Activated CD4-positive, alpha-beta T cell treated with anti-CD3 and anti-CD28 coated beads for 48 hours (primary cell): ENCODE measurements at places on chromosomes 5 and 9.

GRCh38 chr5:76938177-76938576, 14.7 kb upstream of the CRHBP start:
- no peak for DNase-seq

- no peak for DNase-seq
Measured at GRCh38 chr9:14752271-14752670, 29.7 kb upstream of the CER1 start.

DNA sequence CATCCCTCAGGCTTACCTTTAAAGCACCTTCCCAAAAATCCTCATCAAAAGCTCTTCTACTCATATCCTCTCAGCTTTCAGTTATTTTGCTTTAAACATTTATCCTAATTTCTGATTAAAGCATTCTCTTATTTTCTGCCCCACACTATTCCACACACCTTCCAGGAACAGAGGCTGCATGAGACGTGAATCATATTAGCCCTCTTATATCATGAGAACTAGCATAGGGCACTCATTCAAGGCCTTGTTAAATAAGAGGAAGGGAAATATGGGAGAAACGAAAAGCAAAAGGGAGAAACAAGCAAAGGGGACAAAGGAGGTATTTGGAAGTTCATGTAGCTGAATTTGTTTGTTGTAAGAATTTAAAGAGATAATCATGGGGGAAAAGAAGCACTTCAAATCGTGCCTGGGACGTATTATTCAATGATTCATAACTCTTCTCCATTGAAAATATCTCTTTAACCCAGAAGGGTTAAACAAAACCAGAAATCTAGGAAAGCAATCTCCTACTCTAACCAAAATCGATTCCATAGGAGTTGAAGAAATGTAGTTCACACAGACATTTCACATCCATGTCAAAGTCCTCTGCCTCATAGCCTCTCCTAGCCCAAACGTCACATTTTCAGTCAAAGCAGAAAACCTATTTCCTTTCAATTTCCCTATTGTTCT, 4.1 kb downstream of the ALDH1A1 start:
- no peak for DNase-seq

GRCh38 chr9:96305171-96305570, 3.2 kb upstream of the HSD17B3 start:
- no peak for DNase-seq

DNA sequence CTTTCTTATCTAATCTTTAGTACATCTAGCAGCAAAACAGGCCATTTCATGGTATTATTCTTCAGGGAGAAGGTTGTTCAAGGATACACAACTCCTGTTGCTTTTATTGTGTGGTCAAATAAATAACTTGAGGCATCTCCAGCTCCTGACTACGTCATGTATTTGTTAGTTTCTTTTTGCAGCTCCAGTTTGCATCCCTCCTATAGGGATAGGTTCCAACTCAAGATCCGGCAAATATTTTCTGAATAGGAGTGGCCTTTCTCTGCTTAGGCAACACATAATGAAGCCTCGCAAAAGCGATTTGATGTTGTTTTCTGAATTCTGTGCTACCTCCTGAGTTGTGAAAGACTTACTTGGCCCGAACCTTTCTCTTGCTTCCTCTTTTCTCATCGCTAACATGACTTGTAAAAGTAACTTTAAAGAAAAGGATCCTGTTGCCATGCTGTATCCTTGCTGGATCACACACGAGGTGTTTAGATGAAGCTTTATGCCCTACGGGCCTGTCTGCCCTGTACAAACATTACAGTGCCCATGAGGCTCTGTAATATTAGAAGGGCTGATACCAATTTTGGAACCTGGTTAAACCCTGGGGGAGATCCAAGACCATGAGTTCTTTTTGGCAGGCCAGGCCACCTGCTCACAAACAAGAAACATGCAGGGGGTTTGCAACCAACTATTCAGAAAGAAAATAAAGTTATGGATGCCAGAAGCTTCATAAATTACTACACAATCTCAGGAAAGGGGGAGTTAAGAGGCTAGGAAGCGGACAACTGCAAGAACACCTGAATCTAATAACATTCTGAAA, 149.8 kb upstream of the FGF10 start:
- DNase-seq = no peak

DNA sequence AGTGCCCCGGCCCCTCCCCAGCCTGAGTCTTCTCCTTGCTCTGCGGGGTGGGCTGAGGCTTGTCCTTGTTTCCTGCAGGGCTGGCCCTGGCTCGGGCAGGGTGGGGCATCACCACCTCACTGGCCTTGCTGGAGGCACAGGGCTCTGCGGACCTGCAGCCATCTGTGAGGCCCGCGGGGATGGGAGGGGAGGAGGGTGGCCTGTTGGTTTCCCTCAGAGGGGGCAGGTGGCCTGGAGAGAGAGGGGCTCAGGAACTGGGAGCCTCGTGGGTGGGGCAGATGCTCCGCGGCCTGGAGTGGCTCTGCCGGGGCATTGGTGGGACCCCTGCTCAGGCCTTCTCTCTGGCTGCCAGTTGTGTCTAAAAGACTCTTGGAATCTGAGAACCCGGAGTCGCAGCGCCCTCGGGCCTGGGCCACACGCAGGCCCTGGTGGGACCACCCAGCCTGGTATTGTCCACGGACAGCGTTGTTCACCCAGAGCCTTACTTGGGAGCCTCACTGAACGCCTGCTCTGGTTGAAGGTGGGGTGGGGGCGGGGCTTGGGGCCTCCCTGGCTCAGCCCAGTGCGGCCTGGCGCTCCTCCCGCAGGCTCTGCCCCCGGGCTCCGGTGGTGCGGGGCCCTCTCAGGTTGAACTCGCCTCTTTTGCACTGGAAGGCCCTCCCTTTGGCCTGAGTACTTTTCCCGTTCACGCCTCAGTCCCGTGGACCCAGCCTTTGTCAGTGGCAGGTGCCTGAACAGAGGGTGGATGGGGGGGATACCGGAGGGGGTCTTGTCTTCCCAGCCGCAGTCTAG, 111.3 kb downstream of the RXRA start:
- no peak for DNase-seq

DNA sequence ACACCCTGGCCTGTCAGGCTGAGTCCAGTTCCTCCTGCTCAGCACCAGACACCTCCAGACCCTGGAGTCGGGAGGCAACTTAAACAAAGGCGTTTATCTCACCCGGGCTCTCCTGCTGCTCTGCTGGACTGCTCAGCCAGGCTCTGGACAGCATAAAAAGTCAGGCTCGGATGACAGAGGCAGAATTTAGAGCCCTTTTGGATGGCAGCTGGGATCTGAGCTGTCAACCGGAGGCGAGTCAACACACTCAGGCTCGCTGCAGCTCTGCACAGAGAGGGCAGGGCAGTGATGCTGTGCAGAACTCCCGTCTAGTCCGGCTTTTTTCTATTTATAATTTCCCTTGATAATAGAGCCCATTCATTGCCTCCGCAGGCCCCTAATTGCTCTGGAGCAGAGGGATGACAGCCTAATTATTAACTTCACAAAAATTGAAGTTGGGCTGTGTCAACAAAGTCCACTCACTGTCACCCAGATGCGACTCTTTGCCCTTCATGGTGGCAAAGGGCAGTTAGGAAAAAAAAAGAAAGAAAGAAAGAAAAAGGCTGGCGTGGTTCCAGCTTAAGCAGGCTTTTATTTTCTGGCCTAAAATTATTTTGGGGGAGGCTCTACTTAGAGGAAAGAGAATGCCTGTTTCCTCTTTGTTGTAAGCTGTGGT, 37.6 kb downstream of the STC2 start:
- DNase-seq = no peak

- DNase-seq = no peak
Measured at GRCh38 chr9:38689678-38690077, 30.3 kb downstream of the FAM240B start.

DNA sequence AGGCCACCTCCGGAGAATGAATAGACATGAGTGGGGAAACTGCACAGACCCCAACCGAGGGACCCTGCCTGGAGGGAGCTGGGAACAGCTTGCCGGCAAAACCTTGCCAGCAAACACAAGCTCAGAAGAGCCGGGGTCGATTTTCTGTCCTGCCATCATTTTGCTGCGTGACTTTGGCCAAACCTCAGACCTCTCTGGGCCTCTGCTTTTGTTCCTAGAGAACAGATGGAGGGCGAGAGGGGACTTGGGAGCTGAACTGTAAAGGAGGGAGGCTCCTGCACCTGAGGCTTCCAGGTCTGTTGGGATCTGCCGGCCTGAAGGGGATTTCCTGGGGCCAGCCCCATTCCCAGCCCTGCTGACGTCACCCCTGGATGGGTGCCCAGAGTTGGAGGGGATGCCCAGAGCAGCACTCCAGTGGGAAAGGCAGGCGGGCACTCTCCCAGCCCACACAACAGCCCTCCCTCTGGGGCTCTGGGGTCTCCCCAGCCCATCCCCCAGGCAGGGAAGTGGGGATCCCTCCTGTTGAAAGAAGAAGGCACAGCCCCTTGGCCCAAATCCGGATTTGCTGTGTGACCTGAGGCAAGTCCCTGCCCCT, 40.4 kb upstream of the SYNPO start:
- DNase-seq = no peak

- no peak for DNase-seq
Measured at GRCh38 chr5:8057769-8058168, 188.8 kb downstream of the MTRR start.

DNA sequence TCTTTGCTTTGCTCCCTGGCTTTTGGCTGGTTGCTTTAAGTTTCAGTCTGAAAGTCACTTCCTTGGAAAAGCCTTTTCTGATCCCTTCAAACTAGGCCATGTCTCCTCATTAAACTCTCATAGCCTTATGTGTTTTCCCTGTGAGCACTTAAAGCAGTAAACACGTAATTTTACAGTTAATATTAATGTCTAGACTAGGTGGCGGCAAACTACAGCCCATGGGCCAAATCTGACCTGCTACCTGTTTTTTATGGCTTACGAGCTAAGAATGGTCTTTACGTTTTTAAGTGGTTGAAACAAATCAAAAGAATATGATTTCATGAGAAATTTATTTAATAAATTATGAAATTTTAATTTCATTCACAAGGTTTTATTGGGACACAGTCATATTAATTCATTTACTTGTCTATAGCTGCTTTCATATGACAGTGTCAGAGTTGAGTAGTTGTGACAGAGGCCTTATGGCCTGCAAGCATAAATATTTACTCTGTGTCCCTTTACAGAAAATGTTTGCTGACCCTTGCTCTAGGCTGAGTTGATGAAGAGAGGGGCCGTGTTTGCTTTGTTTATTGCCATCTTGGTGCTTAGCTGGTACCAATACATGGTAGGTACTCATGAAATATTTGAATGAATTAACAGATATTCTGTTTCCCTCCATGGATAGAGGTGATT, 7.4 kb downstream of the SLC44A1 start:
- no peak for DNase-seq
